ENCODE measurements at places on chromosomes 6 and 20.

DNA sequence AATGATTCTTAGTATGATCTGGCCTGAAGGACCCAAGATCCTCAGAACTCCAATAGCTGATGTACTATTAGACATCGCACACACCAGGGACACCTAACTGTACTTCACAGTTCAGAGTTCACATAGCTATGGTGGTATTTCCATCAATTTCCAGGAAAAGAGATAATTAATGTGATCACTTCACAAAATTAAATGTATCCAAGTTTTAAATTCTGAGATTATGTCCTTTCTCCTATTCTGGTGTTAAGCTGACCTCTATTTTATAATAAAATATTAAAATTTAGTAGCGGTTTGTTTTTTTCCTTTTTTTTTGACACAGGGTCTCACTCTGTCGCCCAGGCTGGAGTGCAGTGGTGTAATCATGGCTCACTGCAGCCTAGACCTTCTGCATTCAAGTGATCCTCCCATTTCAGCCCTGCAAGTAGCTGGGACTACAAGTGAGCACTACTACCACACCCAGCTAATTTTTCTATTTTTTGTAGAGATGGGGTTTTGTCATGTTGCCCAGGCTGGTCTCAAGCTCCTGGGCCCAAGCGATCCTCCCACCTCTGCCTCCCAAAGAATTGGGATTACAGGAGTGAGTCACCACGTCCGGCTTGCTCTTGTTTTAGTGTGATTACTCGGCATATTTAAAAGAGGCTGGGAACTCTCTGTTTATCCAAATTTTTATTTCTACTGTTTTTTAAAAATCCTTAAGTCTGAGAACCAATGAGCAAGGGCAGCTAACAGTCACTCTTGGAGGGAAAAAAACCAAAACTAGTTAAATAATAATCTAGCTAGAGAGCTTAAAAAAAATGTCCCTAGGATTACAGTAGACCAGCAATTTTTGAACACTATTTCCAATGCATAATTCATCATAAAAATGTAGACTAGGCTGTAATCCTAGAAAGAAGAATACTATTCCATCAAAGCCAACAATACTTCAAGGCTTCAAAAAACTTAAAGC, 16.0 kb downstream of the KIF13A start:
- DNase-seq, result no peak

DNA sequence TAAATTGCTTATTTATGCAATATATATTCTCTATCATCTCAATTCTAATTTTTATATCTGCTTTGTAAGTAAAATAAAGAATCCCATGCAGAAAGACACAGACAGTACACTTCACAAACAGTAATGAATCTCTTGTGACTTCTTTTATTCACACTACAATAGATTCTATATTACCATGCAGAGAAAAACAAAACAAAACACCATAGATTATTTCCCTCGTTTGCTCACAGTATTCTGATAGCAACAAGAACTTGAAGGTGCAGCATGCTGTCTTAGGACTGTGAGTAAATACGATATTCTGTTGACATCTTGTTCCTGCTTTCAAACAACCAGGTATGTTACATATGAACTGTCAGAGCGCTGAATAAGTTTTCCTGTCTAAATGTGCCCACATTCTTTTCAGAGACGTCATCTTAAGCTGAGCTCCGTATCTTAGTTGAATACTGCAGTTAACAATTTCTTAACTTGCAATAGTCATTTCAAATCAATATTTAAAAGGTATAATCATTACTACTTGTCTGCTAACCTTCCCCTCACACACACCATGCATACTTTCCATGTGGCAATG, 140.1 kb downstream of the BTBD9 start:
- no peak for DNase-seq

DNA sequence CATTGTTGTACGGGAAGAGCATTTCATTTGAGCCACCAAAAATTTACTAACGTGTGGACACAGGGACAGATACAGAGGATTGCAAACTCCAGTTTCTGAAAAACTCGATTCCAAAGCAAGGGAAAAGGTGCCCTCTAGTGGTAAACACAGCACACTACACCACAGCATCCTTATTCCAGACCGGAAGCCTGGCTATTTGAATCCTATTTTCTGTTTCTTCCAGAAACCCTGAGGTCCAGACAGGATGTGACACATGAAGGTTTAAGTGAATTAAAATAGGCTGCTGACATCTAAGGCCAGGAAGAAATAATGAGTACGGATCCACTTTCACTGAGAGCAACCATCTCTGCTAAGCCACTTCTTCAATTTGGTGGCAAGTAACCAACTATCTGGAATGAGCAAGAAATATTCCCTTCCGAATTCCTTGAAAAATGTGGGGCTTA, 31.8 kb upstream of the GMPR start:
- peak; percentile 35 for DNase-seq

DNA sequence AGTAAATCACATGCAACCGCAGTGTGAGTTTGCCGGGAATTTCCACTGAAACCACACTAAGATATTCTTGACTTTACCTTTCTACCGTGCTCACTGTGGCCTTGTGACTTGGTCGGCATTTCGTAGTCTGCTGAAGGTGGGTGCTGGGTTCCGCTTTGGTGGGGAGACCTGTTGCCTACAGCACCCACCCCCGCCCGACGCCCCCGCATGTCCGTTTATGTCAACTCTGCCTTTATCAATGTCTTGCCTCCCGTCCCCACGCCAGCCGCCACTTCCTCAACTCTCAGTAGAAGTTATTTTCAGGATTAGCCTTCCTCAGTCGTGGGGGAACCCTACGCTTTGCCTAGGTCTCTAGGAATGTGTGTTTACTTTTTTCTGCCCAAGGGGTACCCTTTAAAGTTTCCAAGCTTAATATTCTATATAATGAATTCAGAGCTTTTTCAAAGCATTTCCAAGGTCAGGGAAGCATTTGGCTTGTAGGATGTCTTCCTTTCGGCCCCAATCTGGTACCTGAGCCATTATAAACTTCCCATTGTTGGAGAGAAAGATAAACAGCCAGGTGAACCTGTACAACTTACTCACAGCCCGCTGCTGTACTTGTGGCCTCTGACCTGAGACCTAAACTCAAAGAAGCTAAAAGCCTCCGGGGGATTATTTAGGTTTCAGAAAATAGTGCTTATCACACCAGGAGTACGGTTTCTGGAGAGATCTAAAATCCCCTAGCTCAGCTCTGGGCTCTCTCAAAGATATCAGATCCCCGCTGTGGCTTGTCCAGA, 54.2 kb downstream of the TBC1D7 start:
- no peak for DNase-seq

DNA sequence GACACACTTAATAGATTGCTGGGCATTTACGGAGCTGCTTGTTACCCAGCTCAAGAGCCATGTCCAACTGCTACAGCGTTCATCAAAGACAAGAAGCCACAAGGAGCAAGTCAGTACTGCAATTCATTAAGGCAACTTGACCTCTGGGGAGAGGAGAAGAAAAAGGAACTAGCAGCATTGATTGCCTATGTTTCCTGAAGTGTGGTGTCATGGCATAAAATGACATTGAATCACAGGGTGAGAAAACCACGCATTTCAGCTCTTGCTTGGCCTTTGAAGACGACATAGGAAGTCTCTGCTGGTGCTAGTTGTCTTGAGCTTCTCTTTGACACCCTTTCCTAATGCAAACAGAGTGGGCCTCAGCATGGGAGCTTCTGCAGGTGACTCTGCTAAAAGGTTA, 139.1 kb downstream of the CDH26 start:
- no peak for DNase-seq
